Activated naive CD8-positive, alpha-beta T cell treated with anti-CD3 and anti-CD28 coated beads for 36 hours (primary cell): ENCODE measurements at places on chromosomes 1 and 21. TPM values are rescaled to one million over a fixed set of nuclear protein-coding genes. Genes with fewer than 3 reads are reported as not detected.

SLC50A1 gene
- 50.6 TPM for total RNA-seq

PTPN14 gene
- 1.3 TPM for total RNA-seq

DNA sequence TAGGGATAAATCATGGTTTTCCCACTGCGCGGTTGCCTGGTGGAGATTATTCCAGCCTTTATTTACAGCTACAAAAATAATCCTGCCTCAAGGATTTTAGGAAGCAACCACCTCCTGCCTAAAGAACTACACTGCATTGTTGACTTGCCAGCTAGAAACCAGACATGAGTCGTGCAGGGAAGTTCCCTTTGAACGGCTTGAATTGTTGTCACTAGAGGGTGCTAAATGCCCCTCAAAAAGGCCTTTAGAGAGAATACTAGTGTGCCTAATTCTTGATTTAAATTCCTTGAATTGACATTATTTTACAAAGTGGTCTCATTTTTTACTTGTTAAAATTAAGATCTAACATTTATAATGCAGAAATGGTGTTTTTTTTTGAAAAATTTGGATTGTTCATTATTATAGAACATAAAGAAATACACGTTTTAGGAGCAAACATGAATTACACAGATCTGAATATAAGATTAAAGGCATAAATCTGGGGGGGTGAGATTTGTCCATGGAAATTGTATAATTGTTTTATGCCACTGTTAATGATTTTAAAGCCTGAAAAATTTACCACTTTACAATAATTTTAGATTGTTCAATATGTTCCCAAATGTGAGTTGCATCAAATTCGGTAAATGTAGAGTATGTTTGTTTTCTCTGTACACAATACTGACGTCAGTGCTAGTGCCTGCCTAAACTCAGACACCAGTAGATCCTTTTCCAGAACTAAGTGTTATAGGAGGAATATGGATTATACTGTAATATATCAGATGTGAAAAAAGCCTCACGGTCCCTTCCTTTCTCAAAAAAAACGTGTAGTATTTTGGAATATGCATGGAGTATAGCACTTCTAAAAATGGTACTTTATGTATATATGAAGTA is 7.6 kb upstream of the ERG start:
- no peak overlapping the region for H3K4me3 ChIP-seq
- no peak overlapping the region for H3K27ac ChIP-seq
- H3K4me1 ChIP-seq: peaks cover 1% of the 10 kb centered on the region
- no peaks in the 10 kb centered on the region for H3K36me3 ChIP-seq
- no peak for DNase-seq

DNA sequence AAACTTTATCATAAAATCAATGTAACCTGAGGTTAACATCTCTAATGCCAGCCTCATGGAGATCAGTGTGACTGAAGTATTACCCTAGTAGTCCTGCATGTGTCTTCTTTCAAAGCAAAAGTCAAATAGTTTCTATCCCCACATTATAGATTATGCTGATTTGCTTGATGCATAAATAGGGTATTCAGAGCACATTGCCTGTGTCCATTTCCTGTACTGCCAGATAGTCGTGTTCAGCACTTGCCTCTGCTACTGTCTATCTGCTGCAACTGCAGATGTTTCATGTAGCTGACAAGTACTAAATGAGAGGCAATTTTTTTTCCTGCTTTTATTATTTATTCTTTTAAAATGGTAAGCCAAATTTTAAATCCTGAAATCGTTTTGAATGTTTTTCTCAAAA is 348.7 kb downstream of the CHRM3 start:
- peaks cover 6% of the 10 kb centered on the region for H3K36me3 ChIP-seq
- H3K4me1 ChIP-seq: peaks cover 15% of the 10 kb centered on the region
- no peak for DNase-seq
- H3K4me3 ChIP-seq: no peak overlapping the region
- H3K27ac ChIP-seq: no peak overlapping the region
- H3K27me3 ChIP-seq: no peaks in the 10 kb centered on the region

DNA sequence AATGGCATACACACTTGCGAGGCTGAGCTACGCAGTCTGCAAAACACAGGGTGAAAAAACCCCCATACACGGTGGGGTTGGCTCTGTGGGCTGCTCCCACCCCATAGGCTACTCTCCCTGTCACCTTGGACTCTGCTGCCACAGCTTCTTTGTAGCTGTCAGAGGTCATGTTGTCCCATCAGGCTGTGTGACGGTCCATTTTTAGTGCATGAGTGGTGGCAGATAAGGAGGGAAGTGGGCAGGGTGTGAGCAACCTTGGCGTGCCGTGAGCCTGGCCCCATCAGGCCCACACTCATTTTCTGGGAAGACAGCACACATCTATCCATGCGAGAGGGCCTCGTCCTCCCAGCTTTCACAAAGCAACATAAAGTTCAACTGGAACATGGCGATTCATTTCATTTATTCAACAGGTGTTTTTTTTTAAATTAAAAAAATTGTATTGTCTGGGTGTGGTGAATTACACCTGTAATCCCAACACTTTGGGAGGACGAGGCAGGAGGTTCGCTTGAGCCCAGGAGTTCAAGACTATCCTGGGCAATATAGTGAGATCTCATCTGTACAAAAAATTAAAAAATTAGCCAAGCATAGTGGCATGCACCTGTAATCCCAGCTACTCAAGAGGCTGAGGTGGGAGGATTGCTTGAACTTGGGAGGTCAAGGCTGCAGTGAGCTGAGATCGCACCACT is 9.5 kb downstream of the GPR137B start:
- peaks cover 8% of the 10 kb centered on the region for H3K4me1 ChIP-seq
- no peak for DNase-seq
- no peak overlapping the region for H3K4me3 ChIP-seq
- no peaks in the 10 kb centered on the region for H3K27me3 ChIP-seq
- no peaks in the 10 kb centered on the region for H3K36me3 ChIP-seq
- no peak overlapping the region for H3K27ac ChIP-seq

- H3K36me3 ChIP-seq: peaks cover 54% of the 10 kb centered on the region
- DNase-seq: no peak
- H3K4me3 ChIP-seq: no peak overlapping the region
- no peaks in the 10 kb centered on the region for H3K4me1 ChIP-seq
Observed at GRCh38 chr1:117843791-117844190, 85.6 kb downstream of the GDAP2 start.
